ENCODE measurements at places on chromosomes 2 and 18. TPM values are rescaled to one million over a fixed set of nuclear protein-coding genes. Genes with fewer than 3 reads are reported as not detected.

Gene ROCK2
- 167 TPM for total RNA-seq

Gene EFHD1
- 1.4 TPM for total RNA-seq

Gene IL1F10
- not detected for total RNA-seq

Gene FABP1
- total RNA-seq: not detected

Gene TRIP12
- 274 TPM for total RNA-seq
